ENCODE measurements at places on chromosomes 3 and 15.
A peak's percentile ranks its signal among the peaks of the same experiment; 100 is the strongest.

GRCh38 chr3:123082370-123083065, 15.7 kb downstream of the PDIA5 start:
- DNase-seq, result peak; percentile 16

- no peak for DNase-seq
These were observed 106.5 kb upstream of the EPHA3 start for GRCh38 chr3:89000886-89001285.

GRCh38 chr15:38696790-38697495, 132.3 kb upstream of the RASGRP1 start:
- DNase-seq, result no peak

- DNase-seq, result no peak
These were observed 20.7 kb downstream of the CHL1 start for GRCh38 chr3:217099-217813.

GRCh38 chr3:10715886-10716285, 100.1 kb upstream of the SLC6A11 start:
- no peak for DNase-seq

- DNase-seq, result no peak
These were observed 50.0 kb downstream of the DNAJB8 start for GRCh38 chr3:128416578-128417211.

All from B cell (primary cell).